ENCODE measurements at places on chromosomes 4 and X.

GRCh38 chr4:138307319-138307718 lies 65.2 kb upstream of the SLC7A11 start:
- no peak for DNase-seq

DNA sequence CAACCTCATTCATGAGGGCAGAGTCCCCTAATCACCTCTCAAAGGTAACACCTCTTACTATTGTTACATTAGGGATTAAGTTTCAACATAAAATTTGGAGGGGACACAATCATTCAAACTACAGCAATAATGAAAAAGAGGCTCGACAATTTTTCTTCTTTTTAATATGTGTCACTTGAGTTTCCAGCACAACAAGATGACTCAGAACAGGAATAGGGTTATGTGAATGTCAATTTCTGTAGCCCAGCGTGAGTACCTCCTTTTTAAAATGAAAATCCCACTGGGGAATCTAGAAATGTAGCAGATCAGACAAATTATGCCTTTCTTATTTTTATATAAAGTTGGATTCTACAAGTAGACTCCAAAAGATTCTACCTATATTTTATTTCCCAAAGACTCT lies 83.7 kb downstream of the ZNF330 start:
- no peak for DNase-seq

DNA sequence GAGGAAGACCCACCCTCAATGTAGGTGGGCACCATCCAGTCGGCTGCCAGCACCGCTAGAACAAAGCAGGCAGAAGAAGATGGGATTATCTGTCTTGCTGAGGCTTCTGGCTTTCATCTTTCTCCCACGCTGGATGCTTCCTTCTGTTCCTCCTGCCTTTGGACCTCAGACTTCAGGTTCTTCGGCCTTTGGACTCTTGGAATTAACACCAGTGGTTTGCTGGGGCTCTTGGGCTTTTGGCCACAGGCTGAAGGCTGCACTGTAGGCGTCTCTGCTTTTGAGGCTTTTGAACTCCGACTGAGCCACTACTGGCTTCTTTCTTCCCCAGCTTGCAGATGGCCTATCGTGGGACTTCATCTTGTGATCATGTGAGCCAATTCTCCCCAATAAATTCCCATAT lies 55.1 kb downstream of the PDLIM5 start:
- DNase-seq, result no peak

DNA sequence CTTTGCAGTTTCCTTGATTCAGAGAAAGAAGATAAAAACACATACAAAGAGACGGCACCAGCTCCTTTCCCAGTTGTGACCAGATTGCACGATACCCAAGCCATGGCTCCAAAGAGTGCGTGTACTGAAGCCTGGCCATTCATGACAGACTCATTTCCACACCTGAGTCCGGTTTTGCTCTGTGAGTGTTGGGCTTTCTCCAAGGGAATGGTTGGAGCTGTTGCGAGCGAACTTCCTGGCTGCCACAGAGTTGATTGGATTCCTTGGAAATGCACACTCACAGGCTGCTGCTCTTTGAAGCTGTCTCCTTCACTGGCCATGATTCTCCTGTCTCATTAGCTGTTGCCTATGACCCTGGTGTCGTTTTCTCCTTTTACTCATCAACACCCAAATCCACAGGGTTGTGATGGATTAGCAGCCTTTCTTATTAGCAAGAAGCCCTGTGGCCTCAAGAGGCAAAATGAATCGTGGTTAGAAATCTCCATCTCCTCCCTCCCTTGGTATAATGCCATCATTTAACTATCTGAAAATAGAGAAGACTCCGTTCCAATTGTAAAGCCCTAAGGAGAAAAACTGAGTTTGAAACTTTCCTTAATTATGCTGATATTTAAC lies 43.9 kb upstream of the BBS12 start:
- DNase-seq, result no peak

DNA sequence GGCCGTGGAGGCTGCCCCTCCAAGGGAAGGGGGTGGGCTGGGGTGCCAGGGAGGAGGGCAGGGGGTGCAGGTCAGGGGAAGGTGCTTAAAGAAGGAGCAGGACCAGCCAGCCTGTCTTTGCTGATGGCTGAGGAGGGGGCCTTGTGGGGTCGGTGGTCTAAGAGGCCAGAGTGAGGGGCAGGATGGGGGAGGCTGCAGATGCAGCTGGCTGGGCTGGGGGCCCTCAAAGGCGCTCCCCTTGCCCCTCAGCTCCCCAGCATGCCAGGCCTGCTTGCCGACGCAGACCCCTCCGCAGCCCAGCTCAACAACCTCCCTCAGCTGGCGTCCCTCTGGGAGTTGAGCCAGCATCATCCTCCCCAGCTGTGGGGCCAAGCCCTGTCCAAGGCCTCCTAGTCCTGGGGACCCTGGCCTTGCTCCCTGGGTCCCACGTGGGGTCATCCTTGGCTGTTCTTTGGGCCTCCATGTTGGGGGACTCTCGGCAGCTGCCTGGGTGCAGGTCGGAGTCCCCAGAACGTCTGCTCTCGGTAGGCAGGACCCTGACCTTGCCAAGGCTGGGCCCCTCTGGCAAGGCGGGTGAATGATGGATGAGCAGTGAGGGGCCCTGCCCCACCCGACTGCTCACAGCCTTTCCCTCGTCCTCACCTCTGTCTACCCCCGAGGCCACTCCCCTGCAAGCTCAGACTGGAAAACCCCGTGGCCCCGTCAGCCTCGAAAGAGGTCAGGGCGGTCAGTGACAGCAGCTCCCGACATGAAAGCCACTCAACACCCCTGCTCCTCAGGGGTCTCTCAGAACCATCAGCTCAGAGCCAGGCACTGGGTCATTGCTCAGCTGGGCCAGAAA lies 119.4 kb downstream of the FAM53A start:
- DNase-seq, result no peak

DNA sequence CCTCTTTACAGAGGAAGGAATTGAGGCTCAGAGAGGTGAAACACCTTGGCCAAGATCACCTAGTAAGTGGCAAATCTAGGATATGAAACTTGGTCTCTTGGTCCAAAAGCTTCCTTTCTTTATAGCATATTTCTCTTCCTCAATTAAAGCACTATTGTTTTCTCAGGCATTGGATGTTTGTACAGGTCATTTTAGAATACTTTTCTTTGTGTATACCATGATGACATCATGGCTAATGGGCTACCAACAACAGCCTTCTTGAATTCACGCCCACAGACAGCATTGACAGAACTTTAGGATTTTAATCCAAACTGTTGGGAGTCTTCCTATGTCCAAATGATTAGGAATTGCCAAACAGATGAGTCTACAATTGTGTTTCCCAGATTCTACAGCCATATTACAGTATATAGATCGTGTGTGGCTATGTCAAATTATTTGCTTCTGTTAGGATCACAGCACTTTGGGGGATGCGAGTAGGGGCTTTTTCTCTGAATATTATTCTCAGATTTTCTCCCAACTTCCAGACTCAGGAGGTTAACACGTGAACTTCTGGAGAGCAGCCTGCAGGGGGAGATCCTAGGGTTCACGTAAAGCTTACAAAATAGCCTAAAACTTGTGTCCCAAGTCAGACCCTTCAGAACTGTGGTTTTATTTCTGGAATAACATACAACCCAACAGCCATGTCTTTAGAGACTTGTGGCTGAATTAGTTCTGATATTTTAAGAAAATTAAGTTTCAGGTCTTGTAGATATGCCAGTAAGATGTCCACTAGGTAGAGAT lies 191.8 kb downstream of the SHROOM3 start:
- no peak for DNase-seq
